ENCODE measurements at places on chromosomes 13 and 19. TPM values are rescaled to one million over a fixed set of nuclear protein-coding genes. Genes with fewer than 3 reads are reported as not detected.

DNA sequence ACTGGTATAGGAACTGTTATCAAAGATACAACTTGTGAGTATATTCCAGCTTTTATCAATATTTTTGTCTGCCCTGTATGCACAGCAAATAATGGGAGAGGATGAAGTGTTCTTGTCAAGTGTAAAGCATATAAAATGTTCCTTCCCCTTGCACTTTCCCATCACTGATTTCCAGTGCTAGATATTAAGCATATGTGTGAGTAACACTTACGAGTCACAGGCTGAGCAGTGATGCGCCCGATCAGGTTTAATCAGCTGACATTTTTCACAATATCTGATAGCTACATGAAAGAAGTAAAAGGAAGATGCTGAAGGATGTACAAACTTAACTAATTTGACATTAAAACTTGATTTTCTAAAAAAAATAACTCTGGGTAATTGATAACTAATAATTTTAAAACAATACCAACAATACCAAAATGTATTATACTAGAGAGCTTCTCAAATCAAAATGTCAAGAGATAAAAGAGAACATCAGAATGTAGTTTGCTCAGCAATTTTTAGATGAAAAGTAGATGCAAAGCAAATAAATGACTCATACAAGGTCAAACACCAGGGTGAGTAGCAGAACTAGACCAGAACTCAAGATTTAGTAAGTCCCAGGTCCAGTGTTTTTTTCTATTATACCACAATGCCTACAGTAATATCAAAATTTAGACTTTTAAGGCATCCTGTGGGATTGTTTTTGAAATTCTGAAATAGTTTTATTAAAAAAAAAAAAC lies 56.4 kb downstream of the ZDHHC20 start:
- no peak for DNase-seq

GRCh38 chr19:11513946-11514345 lies 8.3 kb upstream of the ZNF653 start:
- no peak for DNase-seq

GRCh38 chr19:6773323-6773931 lies 919 bp downstream of the VAV1 start:
- no peak for DNase-seq

GRCh38 chr19:14203177-14203576 lies 2.8 kb downstream of the ADGRL1 start:
- DNase-seq, result no peak

DNA sequence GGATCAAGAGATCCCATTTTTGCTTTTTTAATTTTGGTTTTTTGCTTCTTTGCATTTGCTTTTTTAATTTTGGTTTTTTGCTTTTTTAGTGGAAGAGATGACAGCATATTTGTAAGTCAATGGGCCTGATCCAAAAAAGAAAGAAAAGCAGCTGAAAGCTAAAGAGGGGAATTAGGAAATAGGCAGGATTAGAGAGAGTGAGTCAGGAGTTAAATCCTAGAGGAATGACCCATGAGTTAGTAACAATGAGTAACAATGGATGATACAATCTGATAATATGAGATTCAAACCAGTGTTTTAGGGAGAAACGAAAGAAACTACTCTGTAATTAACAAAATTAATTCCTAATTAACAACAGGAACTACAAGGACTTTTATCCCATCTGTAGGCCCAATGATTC lies 111.2 kb upstream of the SGCG start:
- DNase-seq, result no peak

DNA sequence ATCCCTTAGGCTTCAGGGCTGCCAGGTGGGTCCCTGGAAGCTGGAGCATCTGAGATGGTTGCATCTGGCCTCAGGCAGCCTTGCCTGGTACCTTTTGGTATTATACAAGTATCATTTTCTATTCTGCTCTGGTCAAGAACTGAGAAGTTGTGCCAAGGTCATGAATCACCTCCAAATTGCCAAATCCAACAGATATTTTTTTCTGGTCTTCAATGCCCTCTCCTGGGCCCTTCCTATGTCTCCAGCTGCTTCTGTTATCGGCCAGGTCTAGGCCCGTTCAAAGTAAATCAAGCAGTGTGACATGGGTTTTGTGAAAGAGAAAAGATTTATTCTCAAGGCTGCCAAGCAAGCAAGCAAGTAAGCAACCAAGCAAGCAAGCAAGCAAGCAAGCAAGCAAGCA lies 271.1 kb upstream of the MAB21L1 start:
- DNase-seq, result no peak

- no peak for DNase-seq
Observed at GRCh38 chr19:19597809-19598306, 20.6 kb downstream of the PBX4 start.

- no peak for DNase-seq
Observed at GRCh38 chr13:25069911-25070310, 26.0 kb upstream of the PABPC3 start.

DNA sequence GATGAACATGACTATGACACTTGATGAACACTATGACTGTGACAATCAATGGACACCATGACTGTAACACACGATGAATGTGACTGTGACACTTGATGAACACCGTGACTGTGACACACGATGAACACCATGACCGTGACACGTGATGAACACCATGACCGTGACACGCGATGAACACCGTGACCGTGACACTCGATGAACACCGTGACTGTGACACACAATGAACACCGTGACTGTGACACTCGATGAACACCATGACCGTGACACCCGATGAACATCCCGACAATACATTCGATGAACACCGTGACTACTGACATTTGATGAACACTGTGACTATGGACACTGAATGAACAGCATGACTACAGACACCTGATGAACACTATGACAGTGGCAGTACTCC lies 30.9 kb downstream of the ZFR2 start:
- DNase-seq, result no peak

GIPC3 gene
- not detected for polyA plus RNA-seq

ZNF682 gene
- polyA plus RNA-seq, result 2.0 TPM

Measured in keratinocyte (primary cell).